Activated T-helper 1 cell treated with anti-CD3 and anti-CD28 coated beads, Interleukin-2, amount 50 U/mL, for 16 hours (primary cell): ENCODE measurements at places on chromosomes 12 and 14.

GRCh38 chr12:1531153-1531653, 63.2 kb downstream of the FBXL14 start:
- no peak for DNase-seq

- no peak for DNase-seq
Observed at GRCh38 chr14:61517911-61518384, 177.4 kb upstream of the HIF1A start.

GRCh38 chr14:58476320-58476719, 48.8 kb downstream of the KIAA0586 start:
- no peak for DNase-seq

DNA sequence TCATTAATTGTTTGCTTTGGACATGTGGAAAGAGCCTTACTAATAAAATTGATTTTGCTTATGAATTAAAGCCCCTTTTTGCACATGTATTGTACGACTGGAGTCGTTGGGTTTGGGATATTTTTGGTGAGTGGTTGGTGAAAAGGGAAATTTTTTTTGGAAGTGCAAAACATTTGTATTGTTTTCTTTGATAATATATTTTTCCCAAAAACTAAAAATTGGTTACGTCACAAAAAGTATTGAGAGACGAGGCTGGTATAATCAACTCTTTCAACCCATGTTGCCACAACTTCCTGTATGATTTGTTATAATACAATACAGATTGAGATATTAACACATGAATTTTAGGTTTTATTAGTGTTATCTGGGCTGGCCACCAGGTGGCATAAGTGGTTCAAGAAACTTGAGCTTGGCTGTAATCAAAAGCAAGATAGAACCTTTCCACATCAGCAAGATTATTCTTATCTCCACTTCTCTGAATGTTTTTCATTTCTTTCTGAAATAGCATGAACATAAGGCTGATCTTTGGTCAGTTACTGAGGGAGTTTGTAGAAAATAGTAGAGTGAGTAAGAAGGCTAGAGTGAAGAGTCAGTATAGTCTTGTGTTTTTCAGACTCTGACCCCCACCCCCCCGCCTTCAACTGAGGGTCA, 8.7 kb downstream of the NGDN start:
- peak; percentile 29 for DNase-seq

DNA sequence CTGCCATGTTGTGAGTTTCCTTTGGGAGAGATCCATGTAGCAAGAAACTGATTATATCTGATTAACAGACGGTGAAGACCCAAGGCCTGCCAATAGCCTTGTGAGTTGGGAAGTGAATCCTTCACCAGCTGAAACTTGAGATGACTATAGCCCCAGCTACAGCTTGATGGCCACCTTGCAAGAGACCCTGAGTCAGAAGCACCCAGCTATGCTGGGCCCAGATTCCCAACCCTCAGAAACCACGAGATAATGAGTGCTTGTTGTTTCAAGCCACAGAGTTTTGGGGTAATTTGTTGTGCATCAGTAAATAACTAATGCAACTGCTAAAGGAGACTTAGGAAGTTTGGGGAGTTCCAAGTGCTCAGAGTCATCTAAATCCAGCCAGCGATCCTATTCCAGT, 80.3 kb downstream of the AVPR1A start:
- DNase-seq, result no peak

DNA sequence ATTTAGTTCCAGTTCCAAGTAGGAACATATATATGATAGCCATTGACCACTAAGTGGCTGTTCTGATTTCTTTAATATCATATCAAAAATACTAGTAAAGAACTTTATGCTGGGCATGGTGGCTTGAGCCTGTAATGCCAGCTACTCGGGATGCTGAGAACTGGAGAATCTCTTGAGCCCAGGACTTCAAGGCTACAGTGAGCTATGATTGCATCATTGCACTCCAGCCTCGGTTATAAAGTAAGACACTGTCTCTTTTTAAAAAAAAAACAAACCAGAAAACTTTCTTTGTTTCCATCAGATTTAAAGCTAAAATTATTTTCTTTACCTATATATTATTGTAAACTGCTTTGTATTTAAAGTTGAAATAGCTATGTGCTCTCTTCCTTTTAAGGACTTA, 127.0 kb downstream of the SCAF11 start:
- no peak for DNase-seq

GRCh38 chr12:110744151-110744571, 1.5 kb upstream of the PPP1CC start:
- no peak for DNase-seq

- DNase-seq, result no peak
Observed at GRCh38 chr12:96295532-96296160, 101.5 kb downstream of the ELK3 start.

GRCh38 chr14:95294834-95295599, 24.7 kb downstream of the CLMN start:
- no peak for DNase-seq
